T-cell (primary cell): ENCODE measurements at places on chromosomes 7 and 10. TPM values are rescaled to one million over a fixed set of nuclear protein-coding genes. Genes with fewer than 3 reads are reported as not detected.

- H3K27ac ChIP-seq: no peak overlapping the region
- H3K27me3 ChIP-seq: no peaks in the 10 kb centered on the region
- no peak for DNase-seq
- no peaks in the 10 kb centered on the region for H3K36me3 ChIP-seq
- H3K4me1 ChIP-seq: peaks cover 3% of the 10 kb centered on the region
- peak overlapping the region; percentile 19 for H3K4me3 ChIP-seq
Measured at GRCh38 chr10:34780818-34781380, 34.2 kb downstream of the PARD3 start.

DNA sequence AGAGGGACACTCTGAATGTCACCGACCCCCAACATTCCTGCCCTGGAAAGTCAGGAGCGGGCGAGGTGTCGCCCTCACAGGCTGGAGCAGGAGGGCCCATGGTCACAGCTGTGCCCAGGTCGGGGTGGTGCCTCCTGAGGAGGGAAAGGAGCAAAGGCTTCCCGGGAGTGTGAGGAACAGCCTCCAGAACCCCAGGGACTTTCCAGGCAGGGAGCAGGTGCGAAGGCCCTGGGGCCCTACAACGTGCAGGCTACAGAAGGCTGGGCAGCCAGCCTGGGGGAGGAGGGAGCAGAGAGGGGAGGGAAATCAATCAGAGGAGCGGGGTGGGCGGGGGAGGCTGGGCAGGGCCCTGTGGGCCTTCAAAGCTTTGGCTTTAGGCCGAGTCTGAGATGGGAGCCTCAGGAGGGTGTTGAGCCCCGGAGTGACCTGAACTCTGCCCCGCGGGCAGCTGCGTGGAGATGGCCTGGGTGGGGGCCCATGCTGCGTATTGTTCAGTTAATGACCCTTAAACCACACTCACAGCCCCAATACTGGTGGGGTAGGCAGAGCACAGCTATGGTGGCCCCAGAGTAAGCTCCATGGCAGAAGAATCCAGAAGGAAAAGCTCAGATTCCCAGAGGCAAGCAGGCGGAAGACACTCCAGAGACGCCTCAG is 44.2 kb upstream of the PPP2R2D start:
- peaks cover 47% of the 10 kb centered on the region for H3K27me3 ChIP-seq
- H3K4me1 ChIP-seq: no peaks in the 10 kb centered on the region
- H3K4me3 ChIP-seq: no peak overlapping the region
- no peak overlapping the region for H3K27ac ChIP-seq
- no peaks in the 10 kb centered on the region for H3K36me3 ChIP-seq

DNA sequence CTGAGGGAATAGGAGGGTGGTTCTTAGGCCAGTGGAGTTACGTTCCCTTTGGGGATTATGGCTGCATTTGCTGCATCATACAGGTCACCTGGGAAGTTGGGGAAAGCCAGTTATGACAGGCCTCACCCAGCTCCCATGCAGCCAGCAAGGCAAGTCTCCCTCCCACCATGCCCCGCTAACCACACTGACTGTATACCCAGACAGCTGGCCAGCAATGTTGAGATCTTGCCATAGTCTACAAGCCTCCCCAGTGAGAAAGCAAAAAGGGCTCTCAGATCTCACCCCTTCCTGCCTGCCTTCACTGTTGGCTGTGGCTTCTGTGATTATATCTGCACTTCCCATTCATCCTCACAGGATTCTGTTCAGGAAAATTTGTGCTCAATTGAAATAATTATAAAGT is 133.3 kb upstream of the HGF start:
- no peaks in the 10 kb centered on the region for H3K4me1 ChIP-seq
- no peak for DNase-seq
- no peaks in the 10 kb centered on the region for H3K27me3 ChIP-seq
- no peaks in the 10 kb centered on the region for H3K36me3 ChIP-seq
- H3K4me3 ChIP-seq: no peak overlapping the region

DNA sequence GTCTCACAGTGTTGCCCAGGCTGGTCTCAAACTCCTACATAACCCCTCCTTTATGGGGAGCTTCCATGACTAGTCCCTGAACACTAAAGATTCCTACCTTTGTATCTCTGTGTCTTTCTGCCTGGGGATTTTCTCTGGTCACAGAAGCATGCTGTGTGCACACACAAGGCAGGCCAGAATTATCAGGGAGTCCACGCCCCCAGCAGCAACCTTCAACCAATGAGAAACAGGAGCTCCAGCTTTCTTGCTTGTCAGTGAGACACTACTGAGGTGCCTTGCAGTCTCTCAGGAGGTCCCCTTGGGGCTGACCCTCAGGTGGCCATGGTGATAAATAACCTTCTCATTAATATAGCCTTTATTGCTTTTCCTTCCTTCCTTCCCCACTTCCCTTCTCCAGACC is 45.1 kb upstream of the AUTS2 start:
- no peaks in the 10 kb centered on the region for H3K36me3 ChIP-seq
- no peak for DNase-seq
- H3K4me3 ChIP-seq: no peak overlapping the region
- no peaks in the 10 kb centered on the region for H3K27me3 ChIP-seq
- H3K27ac ChIP-seq: no peak overlapping the region

- H3K27ac ChIP-seq: no peak overlapping the region
- no peak for DNase-seq
- H3K4me3 ChIP-seq: no peak overlapping the region
- H3K36me3 ChIP-seq: peaks cover 14% of the 10 kb centered on the region
- H3K4me1 ChIP-seq: no peaks in the 10 kb centered on the region
Measured at GRCh38 chr10:102702742-102703141, 11.5 kb downstream of the ARL3 start.

DNA sequence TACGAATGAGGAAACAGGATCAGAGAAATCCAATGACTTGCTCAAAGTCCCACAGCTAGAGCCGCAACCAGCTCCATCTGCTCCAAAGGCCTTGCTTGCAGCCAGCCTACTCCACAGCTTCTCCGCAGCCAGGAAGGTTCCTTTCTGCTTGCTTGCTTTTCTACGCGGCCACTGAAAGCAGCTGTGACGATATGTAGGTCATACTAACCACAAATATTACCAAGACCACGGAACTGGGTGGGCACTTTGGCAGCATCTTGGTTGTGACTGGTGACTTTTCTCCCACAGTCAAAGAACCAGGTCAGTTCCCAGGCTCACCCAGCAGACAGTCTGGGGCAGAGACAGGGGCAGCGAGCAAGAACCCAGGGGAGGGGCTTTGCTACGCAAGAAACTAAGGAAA is 86.4 kb downstream of the FAM53B start:
- no peaks in the 10 kb centered on the region for H3K27me3 ChIP-seq
- no peak overlapping the region for H3K4me3 ChIP-seq
- DNase-seq: peak; percentile 60
- H3K4me1 ChIP-seq: peaks cover 94% of the 10 kb centered on the region

DNA sequence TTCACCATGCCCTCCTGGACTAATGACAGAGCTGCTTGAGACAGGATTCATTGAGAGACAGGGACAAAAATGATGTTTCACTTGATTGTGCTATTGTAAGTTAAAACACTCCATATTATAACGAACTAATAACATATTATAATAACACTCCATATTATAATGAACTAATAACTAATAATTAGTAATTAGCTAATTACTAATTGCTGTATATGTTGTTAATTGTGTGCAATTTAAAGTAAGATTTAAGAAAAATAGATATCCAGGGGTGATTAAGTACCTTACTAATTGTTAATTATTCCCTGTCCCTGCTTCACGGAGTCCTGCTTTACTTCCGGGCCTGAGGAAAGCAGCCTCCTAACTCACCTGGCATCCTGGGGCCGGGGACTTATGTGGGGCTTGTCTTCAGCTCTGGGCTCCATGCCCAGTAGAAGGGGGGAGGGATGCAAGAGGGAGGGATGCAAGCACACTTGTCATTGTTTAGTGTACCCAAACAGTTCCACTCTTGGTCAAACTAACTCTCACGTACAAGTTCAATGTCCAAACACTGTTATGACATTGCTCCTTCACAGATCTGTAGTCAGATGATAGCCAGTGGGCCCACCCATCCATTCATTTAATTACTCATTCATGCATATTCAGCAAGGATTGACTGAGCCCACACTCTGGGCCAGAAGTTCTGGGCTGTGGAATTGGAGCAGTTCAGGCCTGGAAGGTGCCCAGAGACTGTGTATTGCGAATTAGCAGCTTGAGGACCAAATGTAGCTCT is 53.8 kb downstream of the COL13A1 start:
- H3K4me3 ChIP-seq: no peak overlapping the region
- no peaks in the 10 kb centered on the region for H3K4me1 ChIP-seq
- DNase-seq: no peak
- H3K36me3 ChIP-seq: no peaks in the 10 kb centered on the region

DNA sequence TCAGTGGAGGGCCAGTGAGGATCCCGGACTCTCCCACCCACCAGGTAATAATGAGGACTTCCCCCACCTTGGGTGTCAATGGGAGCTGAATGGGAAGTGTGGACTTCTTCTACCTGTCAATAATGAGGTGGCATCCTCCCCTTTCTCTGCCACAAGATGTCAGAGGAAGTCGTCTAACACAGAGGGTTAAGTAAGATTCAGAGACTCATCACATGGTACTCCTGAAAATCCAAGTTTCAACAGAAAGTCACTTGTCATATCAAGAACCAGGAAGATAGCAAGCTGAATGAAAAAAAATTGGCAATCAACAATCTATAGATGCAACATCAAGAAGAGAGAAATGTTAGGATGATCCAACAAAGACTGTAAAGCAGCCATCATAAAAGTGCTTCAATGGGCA is 150.9 kb upstream of the SVIL start:
- no peaks in the 10 kb centered on the region for H3K4me1 ChIP-seq
- no peaks in the 10 kb centered on the region for H3K27me3 ChIP-seq
- no peak overlapping the region for H3K4me3 ChIP-seq
- no peaks in the 10 kb centered on the region for H3K36me3 ChIP-seq
- no peak overlapping the region for H3K27ac ChIP-seq
- no peak for DNase-seq

- no peaks in the 10 kb centered on the region for H3K27me3 ChIP-seq
- H3K4me3 ChIP-seq: no peak overlapping the region
- H3K4me1 ChIP-seq: peaks cover 3% of the 10 kb centered on the region
Measured at GRCh38 chr10:17257466-17258321, 29.7 kb downstream of the VIM start.

DNA sequence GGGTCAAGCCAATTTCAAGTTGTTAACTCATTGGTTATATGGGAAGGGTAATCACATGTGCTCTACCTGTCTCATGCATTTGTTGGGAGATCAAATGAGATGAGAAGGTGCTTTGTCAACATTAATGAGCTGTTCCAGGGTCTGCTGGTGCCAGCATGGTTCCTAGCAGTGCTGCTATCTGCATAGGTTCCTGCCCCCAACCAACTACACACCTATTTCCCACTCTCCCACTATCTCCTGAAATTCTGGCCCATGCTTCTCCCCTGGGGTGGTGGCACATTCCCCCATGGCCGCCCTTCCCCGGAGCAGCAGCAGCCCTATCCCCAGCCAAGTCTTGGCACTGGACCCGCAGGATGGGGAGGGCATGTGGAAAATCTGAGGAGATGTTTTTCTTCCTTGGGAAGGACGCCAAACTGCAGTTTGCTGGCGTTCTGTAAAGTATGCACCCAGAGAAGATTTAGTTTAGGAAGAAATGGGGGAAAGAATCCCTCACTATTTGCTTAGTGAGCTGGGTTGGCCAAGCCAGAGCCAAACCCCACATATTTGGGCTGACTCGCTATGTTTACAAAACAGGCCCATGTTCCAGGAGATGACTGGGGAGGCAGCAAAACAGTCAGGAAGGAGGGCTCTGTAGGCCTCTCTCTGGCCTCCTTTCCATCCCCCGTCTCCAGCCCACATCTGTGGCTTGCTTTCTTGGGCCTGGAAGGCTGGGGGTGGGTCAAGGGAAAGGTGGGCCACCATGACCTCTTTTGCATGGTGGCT is 42.5 kb downstream of the PPP1R3C start:
- H3K36me3 ChIP-seq: no peaks in the 10 kb centered on the region
- H3K4me1 ChIP-seq: no peaks in the 10 kb centered on the region
- no peak overlapping the region for H3K27ac ChIP-seq
- H3K27me3 ChIP-seq: peaks cover 2% of the 10 kb centered on the region

DNA sequence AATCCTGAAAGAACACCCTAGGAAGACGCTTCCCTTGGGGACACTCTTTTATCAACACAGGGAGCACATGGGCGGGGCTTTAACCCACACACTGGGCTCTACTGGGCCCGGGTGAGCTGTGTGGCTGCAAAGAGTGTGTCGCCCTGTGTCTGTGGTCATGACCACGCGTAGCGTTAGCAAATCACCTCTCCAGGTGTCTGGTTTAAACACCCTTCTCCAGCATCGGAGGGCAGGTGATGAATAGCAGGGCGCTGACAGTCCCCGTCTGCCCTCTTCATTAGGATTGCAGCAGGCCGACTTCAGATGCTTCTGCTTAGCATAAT is 127.7 kb downstream of the ADARB2 start:
- DNase-seq: no peak
- no peak overlapping the region for H3K27ac ChIP-seq
- H3K27me3 ChIP-seq: peaks cover 50% of the 10 kb centered on the region
- no peaks in the 10 kb centered on the region for H3K4me1 ChIP-seq

- H3K27me3 ChIP-seq: no peaks in the 10 kb centered on the region
- no peak overlapping the region for H3K27ac ChIP-seq
- DNase-seq: no peak
- no peaks in the 10 kb centered on the region for H3K36me3 ChIP-seq
- H3K4me1 ChIP-seq: no peaks in the 10 kb centered on the region
Measured at GRCh38 chr10:19142967-19143366, 94.4 kb downstream of the MALRD1 start.

DNA sequence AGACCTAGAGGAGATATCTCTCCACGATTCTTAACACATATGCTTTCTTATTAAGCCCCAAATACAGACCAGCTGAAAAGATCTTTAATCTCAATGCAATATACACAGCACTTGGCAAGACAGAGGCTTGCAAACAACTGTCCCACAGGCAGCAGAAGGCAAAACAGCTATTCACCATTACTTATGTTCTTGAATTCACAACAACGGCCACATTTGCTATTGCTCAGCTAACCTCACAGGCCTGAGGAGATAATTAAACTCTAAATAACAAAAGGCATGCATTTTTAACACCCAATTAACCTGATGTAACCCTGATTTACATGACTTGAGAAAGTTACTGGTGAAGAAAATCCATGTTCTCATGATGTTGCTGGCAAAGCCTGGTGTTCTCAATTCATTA is 216.4 kb downstream of the CRPPA start:
- no peaks in the 10 kb centered on the region for H3K4me1 ChIP-seq
- no peaks in the 10 kb centered on the region for H3K36me3 ChIP-seq
- no peak overlapping the region for H3K27ac ChIP-seq
- H3K27me3 ChIP-seq: no peaks in the 10 kb centered on the region
- no peak overlapping the region for H3K4me3 ChIP-seq

DNA sequence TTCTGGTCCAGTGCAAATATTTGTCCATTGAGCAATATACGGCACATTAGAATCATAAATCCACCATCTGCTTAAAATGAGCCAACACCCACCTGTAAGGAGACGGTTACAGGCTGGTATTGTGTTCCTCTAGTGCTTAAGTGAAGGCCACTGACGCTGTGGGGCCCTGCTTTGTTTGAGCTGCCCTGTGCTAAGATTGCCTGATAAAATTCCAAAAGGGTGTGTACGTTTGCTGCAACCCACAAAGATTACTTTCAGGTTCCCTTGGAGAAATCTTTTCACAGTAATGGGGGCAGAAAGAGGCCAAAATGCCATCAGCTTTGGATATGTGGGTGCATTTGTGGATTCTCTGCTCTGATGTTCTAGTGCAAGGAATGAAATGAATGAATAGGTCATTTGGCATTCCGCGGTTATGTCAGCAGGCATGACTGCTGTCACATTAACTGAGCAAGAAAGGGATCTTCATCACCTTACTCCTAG is 34.4 kb downstream of the AGR3 start:
- DNase-seq: no peak
- H3K4me1 ChIP-seq: no peaks in the 10 kb centered on the region
- H3K27ac ChIP-seq: no peak overlapping the region
- no peaks in the 10 kb centered on the region for H3K36me3 ChIP-seq
- no peak overlapping the region for H3K4me3 ChIP-seq

- DNase-seq: no peak
- H3K27ac ChIP-seq: peak overlapping the region; percentile 14
- H3K36me3 ChIP-seq: peaks cover 4% of the 10 kb centered on the region
- peaks cover 75% of the 10 kb centered on the region for H3K4me1 ChIP-seq
Measured at GRCh38 chr10:73872190-73872710, 2.1 kb downstream of the CAMK2G start.

Gene R3HCC1L
- total RNA-seq: 21.6 TPM

Gene DYNC1I1
- not detected for total RNA-seq
